Hepatocyte (in vitro differentiated cells): ENCODE measurements at places on chromosomes 6 and 20. TPM values are rescaled to one million over a fixed set of nuclear protein-coding genes. Genes with fewer than 3 reads are reported as not detected.

The BFSP1 gene
- total RNA-seq = 2.0 and 2.4 TPM in 2 replicates

DNA sequence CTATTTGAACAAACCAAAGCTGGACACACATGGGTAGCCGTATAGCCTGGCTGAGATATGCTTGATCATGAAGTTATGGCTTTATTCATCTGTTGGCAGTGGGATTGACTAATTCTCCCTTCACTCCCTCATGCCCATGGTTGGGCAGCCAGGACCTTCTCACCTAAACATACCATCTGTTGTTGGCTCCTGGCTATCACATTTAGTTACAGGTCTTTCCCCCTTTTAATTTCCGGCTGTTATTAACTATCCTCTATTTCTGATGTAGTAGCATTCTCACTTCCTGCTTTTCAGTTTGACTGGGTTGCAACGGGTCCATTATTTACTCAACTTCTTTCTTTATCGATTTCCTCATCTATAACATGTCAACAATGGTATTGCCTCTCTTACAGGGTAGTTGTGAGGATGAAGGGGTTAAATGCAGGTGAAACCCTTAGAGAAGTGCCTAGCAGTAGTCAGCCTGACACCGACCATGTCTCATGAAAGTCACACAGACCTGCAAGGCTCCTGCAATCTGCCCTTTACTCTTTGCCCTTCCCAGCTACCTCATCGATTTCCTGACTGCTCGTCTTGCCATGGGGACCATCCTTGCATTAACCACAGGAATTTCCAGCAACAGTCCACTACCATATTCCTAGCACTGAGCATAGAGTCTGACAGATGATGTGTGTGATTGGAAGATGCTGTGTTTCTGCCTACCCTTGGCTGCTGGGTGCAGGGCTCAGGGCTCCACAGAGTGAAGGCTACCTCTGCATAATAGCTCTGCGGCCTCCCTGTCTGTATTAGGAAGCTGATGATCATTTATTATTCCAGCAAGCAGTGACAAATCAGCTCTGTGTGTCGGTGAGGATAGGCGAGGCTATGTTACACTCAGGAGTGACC is 42.2 kb downstream of the PPP1R14C start:
- no peak for DNase-seq
- no peaks in the 10 kb centered on the region for H3K4me1 ChIP-seq
- no peaks in the 10 kb centered on the region for H3K36me3 ChIP-seq
- H3K27ac ChIP-seq = no peak overlapping the region
- no peak overlapping the region for H3K4me3 ChIP-seq

GRCh38 chr20:40638414-40638813 is 50.6 kb downstream of the MAFB start:
- DNase-seq = no peak
- no peak overlapping the region for H3K27ac ChIP-seq
- H3K27me3 ChIP-seq = no peaks in the 10 kb centered on the region
- no peaks in the 10 kb centered on the region for H3K36me3 ChIP-seq
- H3K4me1 ChIP-seq = no peaks in the 10 kb centered on the region

- peak; percentile 91 for DNase-seq
- H3K4me1 ChIP-seq = peaks cover 21% of the 10 kb centered on the region
- no peak overlapping the region for H3K4me3 ChIP-seq
- H3K27ac ChIP-seq = no peak overlapping the region
- no peaks in the 10 kb centered on the region for H3K27me3 ChIP-seq
Measured at GRCh38 chr6:154928325-154928922, 66.7 kb upstream of the TIAM2 start.

The F13A1 gene
- total RNA-seq = 4.1 and 8.5 TPM in 2 replicates

The ZNF165 gene
- 6.5 and 9.4 TPM in 2 replicates for total RNA-seq

GRCh38 chr20:60206259-60206658 is 248.0 kb downstream of the CDH26 start:
- peaks cover 14% of the 10 kb centered on the region for H3K27me3 ChIP-seq
- DNase-seq = peak; percentile 60
- no peaks in the 10 kb centered on the region for H3K36me3 ChIP-seq
- no peaks in the 10 kb centered on the region for H3K4me1 ChIP-seq

The SLC44A4 gene
- total RNA-seq = 76.2 and 92.0 TPM in 2 replicates

The LAMP5 gene
- 0.12 and 0.47 TPM in 2 replicates for total RNA-seq

DNA sequence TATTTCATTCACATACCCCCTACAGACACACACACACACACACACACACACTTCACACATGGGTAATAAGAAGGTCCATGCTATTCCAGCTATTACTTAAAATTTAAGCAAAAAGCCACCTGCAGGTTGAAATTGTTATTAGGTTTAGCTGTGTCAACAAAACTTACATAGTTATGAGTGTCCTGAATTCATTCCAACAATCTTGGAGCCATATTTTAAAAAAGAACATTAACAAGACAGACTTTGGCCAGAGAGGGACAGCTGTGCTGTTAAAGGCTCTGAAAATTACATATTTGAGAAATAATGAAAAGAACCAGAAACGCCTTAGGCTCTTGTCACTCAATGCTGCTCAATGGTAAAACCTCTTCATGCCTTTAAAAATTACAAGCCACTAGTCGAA is 455.3 kb downstream of the EPM2A start:
- no peak overlapping the region for H3K27ac ChIP-seq
- H3K27me3 ChIP-seq = no peaks in the 10 kb centered on the region
- H3K4me3 ChIP-seq = no peak overlapping the region
- H3K4me1 ChIP-seq = no peaks in the 10 kb centered on the region

DNA sequence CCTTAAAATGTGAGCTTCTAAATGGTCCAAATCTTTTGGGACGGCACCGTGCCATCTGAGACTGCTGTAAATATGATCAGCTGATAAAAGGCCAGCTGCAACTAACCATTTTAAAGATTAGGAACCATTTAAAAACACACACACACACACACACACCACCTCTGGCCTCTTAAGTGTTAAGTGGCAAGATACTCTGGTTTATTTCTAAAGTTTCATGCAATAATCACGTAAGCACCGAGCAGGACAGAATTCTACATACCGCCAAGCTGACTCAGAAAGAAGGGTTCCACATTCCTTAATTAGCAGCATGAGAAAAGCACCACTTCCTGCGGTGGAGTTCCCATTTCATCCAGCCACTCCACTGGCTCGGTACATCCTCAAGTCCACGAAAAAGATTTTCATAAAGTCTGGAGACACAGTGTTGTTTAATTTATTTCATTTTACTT is 17.8 kb upstream of the ZNF217 start:
- peak; percentile 70 for DNase-seq
- no peaks in the 10 kb centered on the region for H3K27me3 ChIP-seq
- no peaks in the 10 kb centered on the region for H3K36me3 ChIP-seq
- peak overlapping the region; percentile 68 for H3K27ac ChIP-seq

The ABT1 gene
- 23.3 and 23.4 TPM in 2 replicates for total RNA-seq

The WFDC5 gene
- total RNA-seq = 0.47 TPM in 1 of 2 replicates, not detected in the other

The ABHD16B gene
- not detected in 2 replicates for total RNA-seq

The TBXT gene
- not detected in 2 replicates for total RNA-seq

- no peaks in the 10 kb centered on the region for H3K4me1 ChIP-seq
- no peak overlapping the region for H3K4me3 ChIP-seq
- no peak for DNase-seq
- no peak overlapping the region for H3K27ac ChIP-seq
- no peaks in the 10 kb centered on the region for H3K27me3 ChIP-seq
Measured at GRCh38 chr6:49633541-49633940, 3.1 kb downstream of the RHAG start.

The CFB gene
- total RNA-seq = 190 and 199 TPM in 2 replicates

DNA sequence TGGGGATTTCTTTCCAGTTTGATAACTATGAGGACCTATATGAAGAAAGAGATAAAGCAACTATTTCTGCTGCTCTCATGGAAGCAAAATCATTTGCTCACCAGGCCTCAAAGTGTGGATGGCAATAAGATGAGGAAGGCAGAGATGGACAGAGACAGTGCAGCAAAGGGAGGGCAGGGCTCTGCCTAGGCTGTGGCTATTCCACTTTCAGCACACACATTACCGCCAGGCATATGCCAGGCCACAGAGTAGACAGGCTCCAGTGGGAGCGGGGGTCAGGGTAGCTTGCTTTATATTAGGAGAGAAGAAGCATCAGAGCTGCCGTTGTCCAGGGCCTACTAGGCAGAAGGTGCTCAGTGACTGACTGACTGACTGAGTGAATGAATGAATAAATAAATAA is 40.9 kb downstream of the BCL2L1 start:
- no peak overlapping the region for H3K4me3 ChIP-seq
- H3K36me3 ChIP-seq = no peaks in the 10 kb centered on the region
- H3K4me1 ChIP-seq = peaks cover 37% of the 10 kb centered on the region
- DNase-seq = no peak

DNA sequence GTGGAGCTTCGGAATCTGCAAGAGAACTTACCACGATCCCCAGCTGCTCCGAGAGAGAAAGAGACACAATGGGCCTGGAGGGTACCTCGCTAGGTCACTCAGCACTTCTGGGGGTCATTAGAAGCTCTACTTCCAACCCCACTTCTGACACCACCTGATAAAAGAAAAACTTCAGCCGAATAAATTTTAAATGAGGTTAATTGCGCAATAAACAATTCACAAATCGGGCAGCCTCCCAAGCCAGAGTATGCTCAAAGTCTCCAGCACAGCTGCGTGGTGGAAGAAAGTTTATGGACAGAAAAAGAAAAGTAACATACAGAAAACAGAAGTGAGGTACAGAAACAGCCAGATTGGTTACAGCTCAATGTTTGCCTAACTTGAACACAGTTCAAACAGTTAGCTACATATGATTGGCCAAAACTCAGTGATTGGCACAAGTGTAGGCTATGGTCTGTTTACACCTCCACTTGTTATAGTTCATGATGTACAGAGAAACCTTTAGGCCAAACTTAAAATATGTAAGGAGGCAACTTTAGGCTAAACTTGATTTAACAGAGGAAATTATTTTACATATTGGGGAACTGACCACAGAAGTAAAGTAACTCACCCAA is 52.6 kb downstream of the COL11A2 start:
- no peak overlapping the region for H3K4me3 ChIP-seq
- DNase-seq = no peak
- no peaks in the 10 kb centered on the region for H3K36me3 ChIP-seq
- H3K27me3 ChIP-seq = peaks cover 3% of the 10 kb centered on the region
- no peak overlapping the region for H3K27ac ChIP-seq
- no peaks in the 10 kb centered on the region for H3K4me1 ChIP-seq

GRCh38 chr6:56688521-56688920 is 45.8 kb upstream of the DST start:
- peaks cover 47% of the 10 kb centered on the region for H3K4me1 ChIP-seq
- peak overlapping the region; percentile 93 for H3K27ac ChIP-seq
- H3K4me3 ChIP-seq = no peak overlapping the region
- no peaks in the 10 kb centered on the region for H3K36me3 ChIP-seq
- peak; percentile 52 for DNase-seq
- H3K27me3 ChIP-seq = no peaks in the 10 kb centered on the region

DNA sequence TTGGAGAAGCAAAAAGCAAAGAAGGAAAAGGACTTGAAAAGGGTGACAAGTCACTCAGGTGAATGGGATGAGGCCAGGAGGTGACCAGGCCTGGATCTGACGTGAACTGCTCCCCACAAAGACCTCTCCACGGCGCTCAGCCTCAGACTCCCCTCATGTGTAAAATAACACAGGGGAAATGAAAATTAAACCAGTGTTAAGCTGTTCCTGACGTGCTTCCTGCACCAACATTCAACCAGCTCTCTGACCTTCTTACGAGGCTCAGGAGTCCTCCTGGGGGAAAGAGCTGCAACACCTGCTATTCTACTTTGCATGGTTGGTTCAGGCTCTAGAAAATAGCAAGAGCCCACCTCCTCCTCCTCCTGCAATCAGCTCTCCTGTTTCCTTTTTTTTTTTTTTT is 256.7 kb downstream of the ATXN1 start:
- peaks cover 8% of the 10 kb centered on the region for H3K4me1 ChIP-seq
- peak overlapping the region; percentile 69 for H3K27ac ChIP-seq
- DNase-seq = no peak
- H3K36me3 ChIP-seq = no peaks in the 10 kb centered on the region
- no peak overlapping the region for H3K4me3 ChIP-seq

GRCh38 chr20:14918976-14919375 is 581.6 kb upstream of the FLRT3 start:
- no peak overlapping the region for H3K4me3 ChIP-seq
- H3K4me1 ChIP-seq = peaks cover 43% of the 10 kb centered on the region
- H3K27ac ChIP-seq = peak overlapping the region; percentile 57
- no peaks in the 10 kb centered on the region for H3K36me3 ChIP-seq
- no peak for DNase-seq

DNA sequence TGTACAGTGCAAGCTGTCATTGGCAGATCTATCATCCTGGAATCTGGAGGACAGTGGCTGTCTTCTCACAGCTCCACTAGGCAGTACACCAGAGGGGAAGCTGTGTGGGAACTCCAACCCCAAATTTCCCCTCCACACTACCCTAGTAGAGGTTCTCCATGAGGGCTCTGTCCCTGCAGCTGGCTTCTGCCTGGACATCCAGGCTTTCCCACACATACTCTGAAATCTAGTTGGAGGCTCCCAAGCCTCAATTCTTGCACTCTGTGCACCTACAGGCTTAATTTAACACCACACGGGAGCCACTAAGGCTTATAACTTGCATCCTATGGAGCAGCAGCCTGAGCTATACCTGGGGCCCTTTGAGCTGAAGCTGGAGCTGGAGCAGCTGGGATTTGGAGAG is 43.0 kb upstream of the TRIM39 start:
- H3K27me3 ChIP-seq = no peaks in the 10 kb centered on the region
- H3K36me3 ChIP-seq = no peaks in the 10 kb centered on the region
- H3K27ac ChIP-seq = no peak overlapping the region
- H3K4me3 ChIP-seq = no peak overlapping the region

The YWHAB gene
- total RNA-seq = 86.3 and 89.5 TPM in 2 replicates

DNA sequence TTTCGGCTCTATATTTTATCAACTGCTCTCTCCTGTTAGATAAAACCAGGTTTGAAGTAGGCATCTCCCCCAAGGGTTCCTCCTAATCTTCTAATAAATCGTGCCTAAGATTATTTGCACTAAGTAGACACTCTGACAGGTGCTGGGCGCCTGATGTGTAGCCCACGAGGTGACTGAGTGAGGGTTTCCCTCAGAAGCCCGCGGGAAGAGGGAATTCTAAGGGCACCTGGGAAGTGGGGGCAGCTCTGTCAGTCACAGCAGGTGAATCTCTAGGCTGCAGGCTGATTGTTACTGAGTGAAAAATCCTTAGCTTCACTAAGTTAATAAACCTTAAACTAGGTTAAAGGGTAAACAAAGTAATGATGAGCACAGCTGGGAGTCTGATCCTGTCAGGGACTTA is 68.2 kb downstream of the PXDC1 start:
- no peaks in the 10 kb centered on the region for H3K4me1 ChIP-seq
- no peak overlapping the region for H3K4me3 ChIP-seq
- H3K36me3 ChIP-seq = no peaks in the 10 kb centered on the region
- no peaks in the 10 kb centered on the region for H3K27me3 ChIP-seq

- H3K4me3 ChIP-seq = no peak overlapping the region
- H3K4me1 ChIP-seq = no peaks in the 10 kb centered on the region
- H3K27ac ChIP-seq = peak overlapping the region; percentile 23
- DNase-seq = no peak
Measured at GRCh38 chr6:136015531-136015930, 164.0 kb downstream of the PDE7B start.

The OLIG3 gene
- total RNA-seq = not detected in 2 replicates

- no peaks in the 10 kb centered on the region for H3K36me3 ChIP-seq
- DNase-seq = no peak
- H3K27me3 ChIP-seq = no peaks in the 10 kb centered on the region
- H3K27ac ChIP-seq = no peak overlapping the region
- H3K4me1 ChIP-seq = no peaks in the 10 kb centered on the region
- no peak overlapping the region for H3K4me3 ChIP-seq
Measured at GRCh38 chr6:34328969-34329368, 63.5 kb downstream of the NUDT3 start.

- H3K4me3 ChIP-seq = no peak overlapping the region
- no peaks in the 10 kb centered on the region for H3K27me3 ChIP-seq
- H3K36me3 ChIP-seq = no peaks in the 10 kb centered on the region
- H3K27ac ChIP-seq = no peak overlapping the region
- H3K4me1 ChIP-seq = no peaks in the 10 kb centered on the region
- DNase-seq = no peak
Measured at GRCh38 chr20:1862663-1863053, 32.5 kb upstream of the SIRPA start.
